Activated T-helper 1 cell treated with anti-CD3 and anti-CD28 coated beads, Interleukin-2, amount 50 U/mL, for 16 hours (primary cell): ENCODE measurements at places on chromosomes 1 and 21.

DNA sequence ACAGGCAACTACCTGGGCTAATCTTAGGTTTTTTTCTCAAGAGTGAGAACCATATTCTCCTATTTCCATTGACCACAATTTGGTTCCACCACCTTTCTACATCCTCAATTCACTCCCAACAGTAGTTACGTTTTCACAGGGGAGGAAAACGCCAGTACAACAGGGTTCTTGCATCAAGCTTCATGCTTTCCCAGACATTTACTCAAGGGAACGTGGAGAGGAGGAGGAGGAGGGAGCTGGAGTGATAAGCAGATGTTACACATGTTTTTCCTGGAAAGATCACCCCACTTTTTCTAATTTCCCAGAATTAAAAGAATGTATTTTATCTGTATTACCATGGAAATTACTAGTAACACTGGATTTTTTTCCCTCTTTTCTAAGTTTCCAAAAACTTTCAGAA is 58.3 kb downstream of the RGS5 start:
- no peak for DNase-seq

- DNase-seq = no peak
Measured at GRCh38 chr1:84133479-84133878, 10.6 kb upstream of the PRKACB start.

DNA sequence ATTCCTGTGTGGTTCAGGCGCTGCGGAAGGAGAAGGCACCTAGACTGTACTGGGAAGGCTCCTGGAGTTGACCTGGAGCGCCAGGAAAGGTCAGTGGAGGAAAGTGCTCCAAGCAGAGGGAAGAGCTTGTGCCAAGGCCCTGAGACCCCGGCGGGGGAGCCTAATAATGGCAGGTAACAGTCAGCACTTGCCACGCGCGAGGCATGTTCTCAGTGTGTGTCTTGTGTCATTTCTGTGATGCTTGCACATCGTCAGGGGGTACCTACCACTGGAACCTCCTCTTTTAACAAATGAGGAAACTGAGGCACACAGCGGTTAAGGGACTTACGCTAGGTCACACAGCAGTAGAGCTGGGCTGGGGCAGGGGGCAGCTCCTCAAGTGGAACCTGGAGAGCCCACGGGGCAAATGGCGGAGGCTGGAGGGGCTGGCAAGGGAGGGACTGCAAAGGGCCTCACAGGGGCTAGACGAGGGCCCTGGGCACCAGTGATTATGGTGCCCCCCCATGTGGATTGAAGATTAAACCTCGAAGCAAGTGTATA is 976 bp upstream of the BMP8B start:
- no peak for DNase-seq

- DNase-seq = no peak
Measured at GRCh38 chr21:38631206-38631605, 132.9 kb upstream of the ERG start.

- no peak for DNase-seq
Measured at GRCh38 chr1:145963265-145964019, 933 bp downstream of the ANKRD34A start.

DNA sequence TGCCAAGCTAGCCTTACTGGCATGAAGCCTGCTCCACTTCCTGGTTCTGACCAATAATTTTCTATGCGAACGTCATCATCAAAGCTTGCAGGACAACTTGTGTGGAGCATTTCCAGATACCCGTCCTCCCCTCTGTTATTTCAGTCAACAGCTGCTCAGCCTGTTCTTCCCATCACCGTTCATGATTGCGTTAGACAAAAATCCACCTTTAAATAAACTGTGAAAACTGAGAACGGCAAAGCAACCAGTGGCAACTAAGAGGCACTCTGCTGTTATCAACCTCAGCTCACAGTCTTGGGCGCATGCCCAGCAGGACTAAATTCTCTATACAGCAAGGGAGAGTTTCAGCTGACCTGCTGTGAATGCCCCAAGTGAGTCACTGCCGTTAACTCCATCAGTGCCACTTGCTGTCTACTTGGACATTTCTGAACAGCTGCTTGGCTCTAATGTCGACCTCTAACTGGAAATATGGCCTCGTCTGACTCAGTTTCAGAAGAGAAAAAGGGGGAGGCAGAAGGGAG is 207.4 kb upstream of the RUNX1 start:
- no peak for DNase-seq

DNA sequence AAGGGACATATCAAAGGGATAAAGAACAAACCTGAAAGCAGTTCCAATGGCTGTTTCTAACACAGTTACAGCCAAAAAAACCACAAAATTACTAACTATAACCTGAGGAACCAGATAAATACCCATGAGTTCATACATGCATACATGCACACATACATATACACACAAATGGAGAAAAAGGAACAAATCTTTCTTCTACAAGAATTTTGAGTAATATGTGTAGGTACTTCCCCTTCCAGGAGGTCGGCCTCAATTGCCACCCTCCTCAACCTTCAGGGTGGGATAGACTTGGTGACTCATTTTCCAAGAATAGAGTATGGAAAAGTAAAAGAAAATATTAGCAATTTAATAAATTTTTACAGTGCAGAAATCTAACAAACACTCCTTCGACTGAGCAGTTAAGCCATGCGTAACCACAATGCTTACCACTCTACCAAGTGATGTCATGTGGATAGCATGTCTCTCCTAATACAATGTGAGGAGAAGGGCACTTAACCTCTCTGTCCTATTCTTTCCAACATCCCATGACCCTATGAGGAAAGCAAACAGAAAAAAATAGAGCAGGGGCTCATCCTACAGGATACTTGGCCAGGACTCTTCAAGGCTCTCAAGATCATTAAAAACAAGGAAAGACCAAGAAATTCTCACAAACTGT is 243.0 kb upstream of the RUNX1 start:
- DNase-seq = no peak

DNA sequence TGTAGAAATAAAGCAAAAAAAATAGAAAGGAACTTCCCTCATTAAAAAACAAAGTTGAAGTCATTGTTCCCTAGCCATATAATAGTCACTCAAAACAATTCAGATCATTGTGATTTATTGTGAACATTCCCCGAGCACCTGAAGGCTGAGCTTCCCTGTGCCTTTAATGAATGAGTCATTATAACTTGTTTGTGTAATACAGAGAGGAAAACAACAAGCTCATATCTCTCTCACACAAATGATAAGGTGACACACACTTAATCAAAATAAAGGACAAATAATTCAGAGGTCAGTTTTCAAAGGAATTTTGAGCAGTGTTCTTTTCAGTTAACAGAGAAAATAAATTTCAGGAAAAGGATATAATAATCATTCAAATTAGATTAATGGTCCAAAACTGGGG is 326.2 kb downstream of the DUSP10 start:
- no peak for DNase-seq

DNA sequence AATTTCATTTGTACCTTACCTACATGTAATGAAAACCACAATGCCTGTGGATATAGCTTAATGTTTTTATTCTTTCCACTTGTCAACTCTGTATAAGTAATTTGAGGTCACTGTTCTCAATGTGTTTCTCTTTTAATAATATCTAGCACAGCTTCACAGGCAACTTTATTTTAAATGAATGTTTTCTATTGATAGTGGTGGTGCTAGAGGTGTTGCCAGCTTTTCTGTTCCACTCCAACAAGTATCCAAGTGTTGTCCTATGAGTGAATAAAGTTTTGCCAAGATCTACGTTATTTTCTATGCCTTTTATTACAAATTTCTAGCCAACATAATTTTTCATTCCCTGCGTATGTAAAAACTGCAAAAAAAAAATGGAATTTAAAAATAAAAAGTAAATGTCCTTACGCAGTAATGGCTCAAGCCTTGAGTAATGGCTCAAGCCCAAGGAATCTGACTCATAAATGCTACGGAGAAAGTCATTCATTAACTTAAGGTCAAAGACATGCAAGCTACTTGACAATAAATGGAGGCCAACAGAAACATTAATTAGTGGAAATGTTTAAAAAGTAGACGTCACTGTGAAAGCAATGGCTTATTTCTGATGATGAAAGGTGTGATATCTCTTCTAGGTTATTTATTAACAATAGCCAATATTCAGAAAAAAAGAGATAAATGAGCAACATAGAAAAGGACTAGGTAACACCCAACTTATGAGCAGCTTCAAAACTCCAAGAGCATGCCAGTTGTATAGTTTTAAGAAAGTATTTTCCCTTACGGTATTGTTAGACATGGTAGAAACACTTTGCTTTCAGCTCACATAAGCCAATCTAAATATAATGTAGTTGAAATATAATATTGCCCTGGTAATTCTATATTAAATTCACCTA is 71.4 kb downstream of the SLC44A5 start:
- DNase-seq = no peak

GRCh38 chr1:205575294-205575885 is 56.4 kb downstream of the ELK4 start:
- DNase-seq = no peak

- no peak for DNase-seq
Measured at GRCh38 chr1:160578175-160578524, 1.1 kb downstream of the CD84 start.

DNA sequence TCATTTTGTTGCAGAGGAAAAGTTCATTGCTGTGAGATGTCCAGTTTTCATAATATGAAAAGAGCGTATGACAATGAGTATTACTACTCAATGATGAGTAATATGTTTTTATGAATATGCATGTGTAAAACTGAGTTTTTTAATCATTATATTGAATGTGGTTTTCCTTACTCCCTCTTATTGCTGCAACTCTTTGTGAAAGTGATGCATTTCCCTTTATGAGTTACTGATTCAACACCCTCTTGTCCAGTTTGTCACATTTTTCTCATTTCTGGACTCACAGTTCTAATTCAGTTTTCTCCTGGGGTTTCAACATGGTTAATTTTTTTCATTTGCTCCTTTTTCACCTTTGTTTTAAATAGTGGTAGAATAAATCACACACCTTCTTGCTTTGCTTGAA is 35.2 kb upstream of the KCNJ15 start:
- DNase-seq = no peak

DNA sequence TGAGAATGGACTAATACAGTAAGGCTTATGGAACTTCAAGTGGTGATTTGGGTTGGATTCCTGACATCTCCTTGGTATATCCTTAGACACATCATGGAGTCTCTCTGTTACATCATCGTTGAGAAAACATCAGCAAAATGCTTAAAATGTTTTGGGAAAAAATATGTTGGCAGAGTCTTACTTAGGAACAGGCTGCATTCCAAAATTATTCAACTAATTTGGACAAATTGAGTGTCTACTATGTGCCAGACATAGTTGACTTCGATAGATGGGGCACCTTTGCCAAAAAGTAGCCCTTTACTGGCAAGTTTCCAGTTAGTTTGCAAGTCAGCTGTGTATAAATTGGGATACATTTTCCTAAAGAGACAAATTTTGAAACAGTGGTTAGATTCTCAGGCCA is 253.4 kb upstream of the ST6GALNAC5 start:
- no peak for DNase-seq

DNA sequence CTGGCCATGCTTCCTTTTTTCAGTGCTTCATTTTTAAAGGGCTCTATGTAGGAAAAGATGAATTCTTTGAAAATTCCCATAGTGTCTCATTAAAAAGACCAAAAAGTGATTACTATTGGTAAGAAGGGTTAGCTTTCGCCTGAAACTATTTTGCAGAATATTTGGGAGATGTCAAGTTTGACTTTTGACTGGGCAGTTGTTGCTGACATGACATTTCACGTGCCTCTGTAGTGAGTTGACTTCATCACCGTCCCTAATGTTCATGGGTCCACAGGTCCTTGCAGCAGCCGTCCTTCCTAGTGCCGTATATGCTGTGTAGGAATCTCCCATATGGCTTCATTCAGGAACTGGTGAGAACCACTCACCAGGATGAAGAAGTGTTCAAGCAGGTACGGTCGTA is 88.7 kb upstream of the KIF1B start:
- no peak for DNase-seq

GRCh38 chr1:18322368-18323032 is 158.2 kb upstream of the KLHDC7A start:
- DNase-seq = no peak

GRCh38 chr1:36803868-36804570 is 230.3 kb downstream of the GRIK3 start:
- DNase-seq = no peak

DNA sequence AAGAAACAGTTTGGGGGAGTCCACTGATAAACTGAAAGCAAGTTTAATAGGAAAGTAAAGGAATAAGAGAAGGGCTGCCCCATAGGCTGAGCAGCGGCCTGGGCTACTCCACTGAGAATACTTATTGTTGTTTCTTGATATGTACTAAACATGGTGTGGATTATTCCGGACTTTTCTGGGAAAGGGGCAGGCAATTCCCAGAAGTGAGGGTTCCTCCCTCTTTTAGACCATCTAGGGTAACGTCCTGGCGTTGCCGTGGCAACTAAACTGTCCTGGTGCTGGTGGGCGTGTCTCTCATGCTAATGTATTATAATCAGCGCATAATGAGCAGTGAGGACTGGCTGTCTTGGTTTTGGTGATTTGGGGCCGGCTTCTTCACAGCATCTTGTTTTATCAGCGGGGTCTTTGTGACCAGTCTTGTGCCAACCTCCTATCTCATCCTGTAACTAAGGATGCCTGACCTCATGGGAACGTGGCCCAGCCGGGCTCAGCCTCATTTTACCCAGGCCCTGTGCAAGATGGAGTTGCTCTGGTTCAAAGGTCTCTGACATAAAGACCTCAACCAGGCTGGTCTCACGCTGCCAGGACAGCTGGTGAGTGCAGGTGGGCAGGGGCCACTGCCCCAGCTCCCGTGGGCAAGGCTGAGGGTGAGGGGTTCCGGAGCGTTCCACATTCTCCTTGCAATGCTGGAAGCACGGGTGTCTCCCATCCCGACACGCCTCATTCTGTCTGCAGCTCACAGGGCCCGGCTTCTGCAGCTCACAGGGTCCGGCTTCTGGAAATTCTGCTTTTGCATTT is 19.6 kb upstream of the C1orf159 start:
- no peak for DNase-seq

GRCh38 chr1:232728507-232729263 is 76.5 kb upstream of the MAP10 start:
- DNase-seq = no peak

DNA sequence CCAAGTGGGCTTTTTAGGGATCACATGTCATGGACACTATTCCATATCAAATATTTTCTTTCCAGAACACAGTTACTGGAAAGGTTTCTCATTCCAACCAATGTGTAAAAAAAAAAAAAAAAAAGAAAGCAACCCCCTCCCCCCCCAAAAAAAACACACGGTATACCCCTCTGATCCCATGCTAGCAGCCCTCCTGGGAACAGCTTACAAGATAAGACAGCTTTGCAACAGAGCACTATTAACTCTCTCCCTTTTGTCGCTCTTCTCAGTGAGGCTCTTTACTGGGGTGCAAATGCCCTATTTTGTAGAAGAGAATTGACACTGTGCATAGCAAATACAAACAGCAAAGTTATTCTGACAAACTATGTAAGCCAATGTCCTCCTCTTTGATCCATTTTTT is 161.2 kb downstream of the NTMT2 start:
- no peak for DNase-seq

- DNase-seq = no peak
Measured at GRCh38 chr1:53826367-53826766, 11.7 kb downstream of the NDC1 start.

DNA sequence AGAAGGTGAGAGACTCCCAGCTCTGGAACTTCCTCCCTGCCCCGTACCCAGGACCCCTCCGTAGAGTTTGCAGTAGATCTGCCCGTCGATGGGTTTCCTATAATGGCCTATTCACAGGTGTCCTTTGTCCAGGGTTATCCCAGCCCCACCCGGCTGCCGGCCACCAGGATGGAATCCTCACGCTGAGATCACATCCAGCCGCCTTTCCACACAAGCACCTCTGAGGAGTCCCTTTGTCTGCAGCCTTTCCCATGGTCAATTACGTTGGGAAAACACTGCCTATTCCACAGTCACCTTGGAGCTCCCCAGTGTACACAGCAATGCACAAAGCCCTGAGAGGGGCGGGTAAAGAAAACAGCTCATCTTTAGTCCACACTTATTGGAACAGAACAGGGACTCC is 190.0 kb upstream of the EDN2 start:
- DNase-seq = no peak

GRCh38 chr21:39513735-39514134 is 62.0 kb downstream of the SH3BGR start:
- no peak for DNase-seq
